Stimulated activated CD8-positive, alpha-beta memory T cell treated with anti-CD3 and anti-CD28 coated beads, Interleukin-15, amount 100 ng/mL, for 24 hours (primary cell): ENCODE measurements at places on chromosomes 2 and 18.

DNA sequence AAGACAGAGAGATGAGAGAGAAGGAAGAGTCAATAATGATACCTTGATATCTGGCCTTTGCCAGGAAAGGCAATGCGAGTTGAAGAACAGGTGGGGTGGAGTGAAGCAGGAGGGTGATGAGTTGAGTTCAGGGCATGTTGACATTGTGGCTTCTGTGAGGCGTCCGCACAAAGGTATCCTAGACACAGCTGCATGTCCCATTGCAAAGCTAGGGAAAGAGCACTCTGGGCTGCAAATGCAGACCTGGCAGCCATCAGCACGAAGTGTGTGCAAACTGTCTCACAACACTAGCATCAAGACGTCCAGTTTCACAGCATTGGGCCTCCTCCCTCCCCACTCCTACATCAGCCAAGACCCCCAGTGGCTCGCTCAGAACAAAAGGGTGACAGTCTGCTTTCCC lies 36.1 kb downstream of the TEX51 start:
- DNase-seq: no peak

DNA sequence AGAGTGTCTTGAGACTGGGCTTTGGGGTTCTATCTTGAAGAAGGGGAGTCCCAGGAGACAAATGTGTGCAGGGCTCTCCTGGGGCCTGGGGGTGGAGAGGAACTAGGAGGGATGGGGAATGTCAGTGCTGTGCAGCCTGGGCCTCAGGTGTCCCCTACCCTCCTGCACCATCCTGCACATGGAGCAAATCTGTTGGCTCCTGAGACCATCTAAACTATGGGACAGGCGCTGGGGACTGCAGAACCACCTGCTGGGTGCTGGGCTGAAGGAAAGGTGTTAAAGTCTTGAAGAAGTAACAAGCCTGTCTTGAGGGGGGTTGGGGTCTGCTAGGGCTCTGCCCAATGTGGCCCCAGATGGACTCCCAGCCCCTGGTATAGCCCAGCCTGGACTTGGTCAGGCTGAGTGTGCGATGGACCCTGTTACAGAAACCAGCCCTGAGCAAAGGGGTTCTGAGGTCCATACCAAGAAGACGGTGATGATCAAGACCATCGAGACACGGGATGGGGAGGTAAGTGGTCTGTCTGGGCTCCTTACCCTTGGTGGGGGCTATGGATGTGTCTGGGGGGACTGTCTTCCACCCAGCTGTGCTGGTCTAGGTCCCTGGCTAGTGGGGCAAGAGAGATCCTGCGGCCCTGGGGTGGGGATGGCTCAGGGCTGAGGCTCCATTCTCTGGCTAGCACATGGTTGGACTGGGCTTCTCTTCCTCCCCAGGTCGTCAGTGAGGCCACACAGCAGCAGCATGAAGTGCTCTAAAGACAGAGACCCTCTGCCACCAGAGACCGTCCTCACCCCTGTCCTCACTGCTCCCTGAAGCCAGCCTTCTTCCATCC lies 7.3 kb downstream of the DES start:
- no peak for DNase-seq

DNA sequence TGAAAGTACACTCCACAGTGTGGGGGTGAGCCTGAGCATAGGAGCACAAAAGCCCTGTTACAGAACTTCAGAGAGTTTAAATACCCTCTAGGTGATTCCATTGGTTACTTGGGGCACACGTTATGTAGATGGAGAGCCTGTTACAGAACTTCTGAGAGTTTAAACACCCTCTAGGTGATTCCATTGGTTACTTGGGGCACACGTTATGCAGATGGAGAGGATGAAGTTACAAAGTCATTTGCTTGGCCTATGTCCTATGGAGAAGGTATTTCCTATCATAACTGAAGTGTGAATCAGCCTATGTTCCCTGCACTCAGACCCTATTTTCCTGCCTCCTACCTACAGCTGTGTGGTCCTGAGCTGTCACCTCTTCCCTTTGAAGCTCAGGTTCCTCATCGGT lies 3.8 kb upstream of the CAPN10 start:
- DNase-seq: no peak

- no peak for DNase-seq
These were observed 16.3 kb upstream of the GTF2A1L start for GRCh38 chr2:48601349-48601748.

DNA sequence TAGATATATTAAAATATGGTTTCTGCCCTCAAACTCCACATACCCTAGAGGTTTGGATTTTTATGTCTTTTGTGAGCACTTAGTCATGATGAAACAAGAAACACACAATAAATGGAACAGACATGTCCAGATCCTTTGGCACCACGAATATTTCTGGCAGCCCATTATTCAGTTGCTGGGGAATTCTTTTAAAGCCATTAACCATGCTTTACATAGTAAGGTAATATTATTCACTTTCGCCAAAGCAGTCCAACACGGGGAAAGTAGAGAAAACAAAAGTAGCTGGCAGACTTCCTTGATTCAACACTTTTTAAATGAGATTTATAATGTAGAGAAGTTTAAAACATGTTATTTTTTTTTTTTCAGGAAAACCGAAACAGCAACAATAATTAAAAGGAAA lies 235.4 kb downstream of the PIEZO2 start:
- DNase-seq: no peak

DNA sequence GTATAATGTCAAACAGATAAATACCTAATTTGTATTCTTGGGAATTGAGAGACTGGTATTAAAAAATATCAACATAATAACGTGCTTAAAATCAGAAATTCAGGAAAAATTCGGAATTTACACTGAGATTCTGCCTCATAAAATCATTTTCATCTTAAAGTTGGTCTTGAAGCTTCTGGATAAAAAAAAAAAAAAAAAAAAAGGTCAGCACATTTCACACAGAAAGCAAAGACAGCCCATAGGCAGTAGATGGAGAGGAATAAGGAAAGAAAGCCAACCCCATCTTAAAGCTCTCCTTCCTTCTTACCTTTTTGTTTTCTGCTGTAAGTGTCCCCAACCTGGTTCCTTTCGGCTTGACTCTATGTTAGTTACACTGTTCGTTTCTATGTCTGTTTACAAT lies 41.5 kb upstream of the ALK start:
- DNase-seq: no peak

DNA sequence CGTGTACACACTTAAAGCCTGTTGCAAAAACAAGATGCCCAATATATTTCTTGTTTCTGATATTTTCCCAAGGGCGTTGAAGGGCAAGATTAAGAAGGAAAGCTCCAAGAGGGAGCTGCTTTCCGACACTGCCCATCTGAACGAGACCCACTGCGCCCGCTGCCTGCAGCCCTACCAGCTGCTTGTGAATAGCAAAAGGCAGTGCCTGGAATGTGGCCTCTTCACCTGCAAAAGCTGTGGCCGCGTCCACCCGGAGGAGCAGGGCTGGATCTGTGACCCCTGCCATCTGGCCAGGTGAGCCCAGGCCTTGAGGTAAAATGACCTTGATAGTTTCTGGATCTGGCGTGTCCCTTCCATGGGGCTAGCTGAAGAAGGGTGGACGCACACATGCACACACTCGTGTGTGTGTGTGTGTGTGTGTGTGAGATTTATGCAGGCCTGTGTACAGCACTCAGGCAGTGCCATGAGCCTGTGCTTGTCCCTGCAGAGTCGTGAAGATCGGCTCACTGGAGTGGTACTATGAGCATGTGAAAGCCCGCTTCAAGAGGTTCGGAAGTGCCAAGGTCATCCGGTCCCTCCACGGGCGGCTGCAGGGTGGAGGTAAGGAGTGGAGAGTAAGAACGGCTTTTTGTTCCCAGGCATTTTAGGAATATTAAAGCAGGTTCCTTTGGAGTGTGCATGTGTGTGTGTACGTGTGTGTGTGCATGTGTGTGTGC lies 23.6 kb downstream of the MLPH start:
- DNase-seq: no peak

DNA sequence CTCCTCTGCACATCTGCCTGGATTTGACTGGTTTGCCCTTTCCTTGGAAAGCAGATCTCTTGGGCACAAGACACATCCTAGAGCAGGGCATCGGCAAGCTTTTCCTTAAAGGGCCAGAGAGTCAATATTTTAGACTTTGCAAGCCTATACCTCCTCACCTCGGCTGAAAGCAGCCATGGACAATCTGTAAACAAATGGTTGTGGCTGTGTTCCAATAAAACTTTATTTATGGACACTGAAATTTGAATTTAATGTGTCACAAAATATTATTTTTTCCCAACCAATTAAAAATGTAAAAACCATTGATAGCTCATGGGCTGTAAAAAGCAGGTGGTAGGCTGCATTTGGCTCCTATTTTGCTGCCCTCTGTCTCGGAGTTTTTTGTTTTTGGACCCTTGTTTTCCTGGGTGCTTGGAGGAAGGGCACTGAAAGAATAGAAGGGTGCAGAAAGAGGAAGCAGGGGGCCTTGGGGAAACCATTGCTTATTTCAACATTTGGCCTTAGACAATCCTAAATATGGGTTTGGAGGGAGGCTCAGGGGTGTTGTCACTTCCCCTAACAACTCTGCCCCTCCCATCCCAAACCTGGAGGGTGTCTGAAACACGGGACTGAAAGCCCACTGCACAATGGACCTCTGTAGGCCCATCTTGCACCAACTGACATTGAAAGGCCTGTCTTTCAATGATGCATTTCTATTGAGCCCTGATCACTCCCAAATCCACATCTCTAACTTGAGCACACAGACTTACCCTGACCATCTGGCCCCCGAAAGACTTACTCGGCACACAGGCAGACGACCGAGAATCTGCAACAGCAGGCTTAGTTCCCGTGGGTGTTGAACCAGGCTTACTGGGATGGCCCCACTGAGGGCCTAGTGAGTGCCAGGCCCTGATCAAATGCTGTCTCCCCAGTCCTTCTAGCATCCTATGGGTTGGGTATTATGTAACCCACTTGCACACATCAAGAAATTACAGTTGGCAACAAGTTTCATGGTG lies 7.1 kb upstream of the ZFP36L2 start:
- no peak for DNase-seq

DNA sequence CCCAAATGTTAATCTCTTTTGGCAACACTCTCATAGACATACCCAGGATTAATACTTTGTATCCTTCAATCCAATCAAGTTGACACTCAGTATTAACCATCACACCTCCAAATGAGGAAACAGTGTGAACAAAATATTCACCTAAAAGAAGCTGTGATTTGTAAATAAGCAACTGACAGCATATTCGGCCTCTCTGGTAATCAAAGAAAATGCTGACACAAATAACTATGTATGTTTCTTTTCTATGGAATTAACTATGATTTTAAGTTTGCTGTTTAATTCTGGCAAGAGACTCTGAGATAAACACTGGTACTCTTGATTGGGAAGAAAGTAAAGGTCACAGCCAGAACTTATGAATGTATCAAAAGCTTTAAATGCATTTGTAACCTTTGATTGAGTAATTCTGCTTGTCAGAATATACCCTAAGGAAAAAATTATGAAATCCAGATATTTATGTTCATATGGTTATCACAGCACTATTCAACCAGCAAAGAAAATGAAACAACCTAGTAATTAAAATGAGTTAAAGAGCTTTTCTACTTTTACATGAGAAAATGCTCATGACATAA lies 3.6 kb upstream of the GYPC start:
- DNase-seq: no peak

- peak; percentile 71 for DNase-seq
These were observed 1.2 kb downstream of the YPEL5 start for GRCh38 chr2:30147715-30148610.

DNA sequence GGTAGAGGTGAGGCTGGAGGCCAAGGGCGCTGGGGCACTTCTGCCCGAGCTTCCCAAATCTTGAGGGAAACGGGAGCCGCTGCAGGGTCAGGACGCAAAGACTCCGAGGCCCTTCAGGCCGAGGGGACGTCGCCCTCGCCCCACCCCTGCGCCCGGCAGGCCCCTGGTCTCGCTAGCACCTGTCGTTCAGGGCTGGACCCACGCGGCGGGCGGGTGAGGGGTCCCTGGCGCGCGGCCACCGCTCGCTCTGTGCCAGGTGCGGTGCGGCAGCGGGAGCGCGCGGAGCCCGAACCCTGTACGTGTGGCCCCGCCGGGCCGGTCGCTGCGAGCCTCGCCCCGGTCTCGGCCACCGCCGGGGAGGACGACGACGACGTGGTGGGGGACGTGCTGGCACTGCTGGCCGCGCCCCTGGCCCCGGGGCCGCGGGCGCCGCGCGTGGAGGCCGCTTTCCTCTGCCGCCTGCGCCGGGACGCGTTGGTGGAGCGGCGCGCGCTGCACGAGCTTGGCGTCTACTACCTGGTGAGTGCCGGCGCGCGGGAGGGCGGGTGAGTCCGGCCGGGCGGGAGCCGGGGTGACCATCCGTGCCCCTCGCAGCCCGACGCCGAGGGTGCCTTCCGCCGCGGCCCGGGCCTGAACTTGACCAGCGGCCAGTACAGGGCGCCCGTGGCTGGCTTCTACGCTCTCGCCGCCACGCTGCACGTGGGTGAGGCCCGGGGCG lies 4.9 kb downstream of the ERFE start:
- DNase-seq: no peak

- DNase-seq: no peak
These were observed 112.1 kb downstream of the PLB1 start for GRCh38 chr2:28607730-28608499.

DNA sequence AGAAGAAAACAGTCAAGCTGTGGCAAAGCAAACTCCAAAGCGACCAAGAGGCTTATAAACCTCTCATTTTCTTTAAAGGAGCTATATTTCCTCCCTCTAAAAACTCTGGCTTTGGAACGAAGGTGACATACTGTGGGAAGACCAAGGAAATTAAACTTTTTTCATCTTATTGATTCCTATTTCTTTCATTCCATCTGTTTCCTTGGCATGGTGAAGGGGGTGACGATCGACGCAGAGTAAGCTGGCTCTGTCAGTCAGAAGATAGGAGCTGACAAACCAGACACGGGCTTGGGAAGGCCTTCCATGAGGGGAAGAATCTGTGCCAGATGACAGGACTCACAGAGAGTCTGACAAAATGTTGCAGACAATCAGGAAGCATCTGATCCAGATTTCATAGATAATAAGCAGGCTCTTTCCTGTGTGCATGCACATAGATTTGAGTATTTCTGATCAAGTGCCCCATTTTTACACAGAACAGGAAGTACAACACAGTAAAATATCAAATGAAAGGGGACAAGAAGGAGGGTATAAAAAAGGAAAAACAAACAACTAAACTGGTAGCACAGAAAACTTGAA lies 261.7 kb downstream of the SATB2 start:
- DNase-seq: no peak

- DNase-seq: no peak
These were observed 81.2 kb downstream of the UGGT1 start for GRCh38 chr2:128172191-128172590.

DNA sequence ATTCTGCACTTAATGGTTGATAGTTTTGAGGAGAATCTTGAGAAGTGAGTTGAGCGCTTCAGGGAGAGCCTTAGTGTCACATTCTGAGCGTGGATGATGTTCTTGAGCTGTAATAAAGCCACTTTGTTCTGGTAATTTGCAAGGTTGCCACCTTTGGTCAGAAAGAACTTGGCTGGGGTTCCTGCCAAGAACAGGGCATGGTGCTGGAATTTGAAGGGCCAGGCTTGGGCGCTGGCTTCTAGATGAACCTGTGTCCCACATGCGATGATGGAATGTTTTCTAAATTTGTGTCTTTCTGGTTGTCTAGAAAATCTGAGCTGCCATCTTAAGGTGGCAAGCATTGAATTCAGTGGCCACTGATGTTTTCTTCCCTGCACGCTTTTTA lies 124.1 kb upstream of the EML6 start:
- DNase-seq: no peak

GRCh38 chr2:39375917-39376316 lies 61.2 kb downstream of the MAP4K3 start:
- DNase-seq: no peak
